Stimulated activated CD8-positive, alpha-beta memory T cell treated with anti-CD3 and anti-CD28 coated beads, Interleukin-4, amount 100 ng/mL, for 48 hours (primary cell): ENCODE measurements at places on chromosomes 13 and 19.

- no peak for DNase-seq
Observed at GRCh38 chr13:24921003-24921402, 157.0 kb downstream of the RNF17 start.

- no peak for DNase-seq
Observed at GRCh38 chr19:2043251-2043641, 7.8 kb downstream of the MKNK2 start.

- DNase-seq, result no peak
Observed at GRCh38 chr13:50672025-50672424, 171.5 kb downstream of the DLEU7 start.

GRCh38 chr13:108915095-108915633 lies 285.8 kb downstream of the MYO16 start:
- no peak for DNase-seq

GRCh38 chr19:30745476-30745985 lies 373.3 kb downstream of the ZNF536 start:
- DNase-seq, result no peak

GRCh38 chr13:90751026-90751425 lies 596.5 kb upstream of the MIR17HG start:
- no peak for DNase-seq

DNA sequence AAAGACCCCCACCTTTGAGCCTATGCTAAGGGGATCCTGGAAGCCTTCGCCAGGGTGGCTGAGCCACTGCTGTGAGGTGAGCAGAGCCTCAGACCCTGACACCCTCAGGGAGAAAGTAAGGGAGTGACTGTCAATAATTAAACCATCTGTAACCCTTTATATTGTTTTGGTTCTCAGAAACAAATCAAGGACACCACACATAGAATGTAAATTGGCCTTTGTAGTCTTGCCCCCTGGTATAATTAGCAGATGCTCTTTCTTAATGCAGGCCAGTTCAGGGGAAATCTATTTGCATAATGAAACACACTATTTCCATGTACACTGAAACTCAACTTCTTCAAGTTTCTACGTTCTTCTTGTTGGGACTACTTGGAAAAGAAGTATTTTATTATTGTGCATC lies 127.7 kb upstream of the EDNRB start:
- DNase-seq, result no peak

GRCh38 chr13:81275666-81276258 lies 934.8 kb upstream of the SPRY2 start:
- DNase-seq, result no peak

DNA sequence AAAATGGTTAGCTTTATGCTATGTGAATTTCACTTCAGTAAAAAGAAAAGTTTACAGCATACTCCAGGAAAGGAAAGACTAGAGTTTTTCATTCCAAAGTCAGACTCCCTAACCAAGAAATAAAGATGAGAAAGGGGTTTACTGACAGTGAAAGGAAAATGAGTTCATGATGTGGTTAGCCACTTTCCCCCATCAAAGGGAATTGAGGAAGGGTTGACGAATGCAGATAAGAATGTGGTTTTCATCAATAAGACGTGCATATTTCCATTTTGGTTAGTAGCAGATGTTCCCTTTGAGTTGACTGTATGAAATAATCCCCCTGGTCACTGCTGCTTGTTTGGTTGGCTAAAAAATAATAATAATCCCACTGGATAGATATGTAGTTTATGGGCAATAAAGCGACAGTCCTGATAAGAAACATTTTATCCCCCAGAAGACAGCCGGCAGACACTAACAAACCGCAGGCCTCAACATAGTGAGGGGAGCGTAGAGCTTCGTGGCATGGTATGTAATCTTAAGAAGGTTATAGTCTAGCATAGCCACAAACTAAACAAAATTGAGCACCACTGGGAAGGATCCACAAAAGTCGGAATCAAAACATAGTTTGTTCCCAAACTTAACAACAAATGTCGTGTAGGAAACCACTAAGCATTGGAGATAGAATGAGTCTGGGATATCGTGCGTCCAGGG lies 114.8 kb downstream of the COL4A2 start:
- DNase-seq, result no peak

DNA sequence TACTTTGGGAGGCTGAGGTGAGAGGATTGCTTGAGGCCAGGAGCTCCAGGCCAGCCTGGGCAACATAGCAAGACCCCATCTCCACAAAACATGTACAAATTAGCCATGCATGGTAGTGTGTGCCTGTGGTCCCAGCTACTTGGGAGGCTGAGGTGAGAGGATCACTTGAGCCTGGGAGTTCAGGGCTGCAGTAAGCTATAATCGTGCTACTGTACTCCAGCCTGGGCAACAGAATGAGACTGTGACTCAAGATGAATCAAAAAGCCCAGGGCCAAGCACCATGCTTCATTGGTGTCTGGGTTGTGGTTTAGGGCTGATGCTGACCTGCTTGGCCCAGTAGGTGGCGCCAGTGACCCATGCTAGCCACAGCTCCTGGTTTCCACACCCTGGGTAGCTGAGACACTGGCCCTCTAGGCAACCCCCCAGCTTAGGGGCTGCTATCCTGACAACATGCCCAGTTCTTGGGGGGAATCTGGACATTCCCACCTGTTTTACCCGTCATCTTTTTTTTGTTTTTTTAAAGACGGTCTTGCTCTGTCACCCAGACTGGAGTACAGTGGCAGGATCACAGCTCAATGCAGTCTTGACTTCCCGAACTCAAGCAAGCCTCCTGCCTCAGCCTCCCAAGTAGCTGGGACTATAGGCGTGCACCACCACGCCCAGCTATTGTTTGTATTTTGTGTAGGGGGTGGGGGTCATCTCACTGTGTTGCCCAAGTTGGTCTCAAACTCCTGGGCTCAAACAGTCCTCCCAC lies 5.5 kb downstream of the CCDC124 start:
- DNase-seq, result peak; percentile 91

GRCh38 chr19:17530586-17530985 lies 19.1 kb downstream of the PGLS start:
- DNase-seq, result no peak

- no peak for DNase-seq
Observed at GRCh38 chr13:62997696-62998095, 1582.0 kb upstream of the PCDH20 start.

DNA sequence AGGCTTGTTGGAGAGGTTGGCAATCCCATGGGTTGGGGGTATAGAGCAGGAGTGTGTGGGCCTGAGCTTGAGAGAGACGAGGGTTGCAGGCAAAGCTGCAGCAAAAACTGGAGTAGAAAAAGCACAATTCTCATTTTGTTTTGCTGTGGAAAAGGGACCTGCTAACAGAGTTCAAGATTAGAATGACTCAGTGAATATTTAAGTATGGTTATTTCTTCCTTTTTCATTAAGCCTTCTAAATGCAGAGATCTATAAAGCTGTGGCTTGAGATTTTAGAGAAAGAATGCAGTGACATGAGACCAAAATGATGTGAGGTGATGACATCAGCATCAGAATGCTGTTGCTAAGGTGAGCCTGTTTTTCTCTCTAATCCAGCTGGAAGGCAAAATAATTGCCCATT lies 10.8 kb upstream of the MBNL2 start:
- no peak for DNase-seq

DNA sequence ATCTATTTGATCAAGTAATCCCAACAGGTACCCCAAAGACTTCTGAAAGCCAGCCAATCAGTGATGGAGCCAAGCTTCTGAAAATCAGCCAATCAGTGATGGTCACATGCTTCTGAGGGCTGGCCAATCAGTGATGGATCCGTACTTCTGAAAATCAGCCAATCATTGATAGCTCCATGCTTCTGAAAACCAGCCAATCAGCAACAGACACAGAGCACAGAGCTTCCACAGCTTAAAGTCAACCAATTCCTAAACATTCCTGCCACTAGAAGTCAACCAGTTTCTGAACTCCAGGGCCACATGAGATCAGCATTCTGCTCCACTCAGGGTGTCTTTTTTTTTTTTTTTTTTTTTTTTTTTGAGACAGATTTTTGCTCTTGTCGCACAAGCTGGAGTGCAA lies 8.2 kb upstream of the HSD17B14 start:
- DNase-seq, result no peak

- no peak for DNase-seq
Observed at GRCh38 chr13:88736026-88736425, 1064.9 kb downstream of the SLITRK5 start.

GRCh38 chr13:33740134-33740538 lies 77.8 kb upstream of the RFC3 start:
- DNase-seq, result no peak
